ENCODE measurements at places on chromosomes 5 and 9.

- no peak for DNase-seq
These were observed 68.3 kb upstream of the TBC1D2 start for GRCh38 chr9:98323831-98324135.

- DNase-seq, result no peak
These were observed 141.0 kb downstream of the CARTPT start for GRCh38 chr5:71860048-71860447.

DNA sequence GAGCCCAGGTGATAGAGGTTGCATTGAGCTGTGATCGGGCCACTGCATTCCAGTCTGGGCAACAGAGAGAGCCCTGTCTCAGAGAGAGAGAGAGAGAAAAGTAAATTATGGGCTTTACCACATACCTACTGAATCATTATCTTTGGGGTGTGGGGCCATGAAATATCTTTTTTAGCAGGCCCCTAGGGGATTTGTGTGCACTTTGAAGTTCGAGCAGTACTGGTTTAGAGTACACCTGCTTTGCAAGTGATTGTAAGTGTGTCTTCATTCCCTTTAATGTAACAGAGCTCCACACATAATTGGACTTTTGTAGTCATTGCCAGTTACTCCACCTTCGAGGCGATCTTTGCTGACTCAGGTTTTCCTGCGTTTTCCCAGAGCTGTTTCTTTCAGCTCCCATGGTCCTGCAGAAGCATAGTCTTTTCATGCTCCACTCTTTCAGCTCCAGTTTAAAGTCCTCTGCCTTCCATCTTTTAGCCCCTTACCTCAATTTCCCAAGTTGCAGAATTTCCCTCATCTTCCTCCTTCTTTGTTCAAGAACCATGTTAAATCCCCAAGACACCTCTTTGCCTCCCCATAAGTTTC is 24.0 kb upstream of the FRMPD1 start:
- DNase-seq, result no peak

DNA sequence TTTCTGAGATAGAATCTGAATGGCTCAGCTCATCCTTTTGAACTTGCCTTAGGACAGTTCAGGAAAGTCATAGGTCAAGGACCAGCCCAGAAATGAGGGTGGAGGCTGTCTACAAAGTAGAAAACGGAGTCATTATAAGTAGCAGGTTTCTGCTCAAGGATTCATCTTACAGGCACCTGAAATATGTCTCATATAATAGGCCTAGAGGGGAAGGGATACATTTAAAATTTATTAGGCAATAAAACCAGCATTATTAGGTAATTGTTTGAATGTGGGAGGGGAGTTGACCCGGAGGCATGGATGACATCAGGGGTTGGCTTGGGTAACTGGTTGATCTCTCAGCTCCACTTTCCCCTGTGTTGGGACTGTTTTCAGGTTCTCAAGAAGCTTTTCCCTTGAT is 11.9 kb upstream of the GALNT10 start:
- no peak for DNase-seq

- DNase-seq, result no peak
These were observed 245.1 kb downstream of the DOCK8 start for GRCh38 chr9:459491-460444.

DNA sequence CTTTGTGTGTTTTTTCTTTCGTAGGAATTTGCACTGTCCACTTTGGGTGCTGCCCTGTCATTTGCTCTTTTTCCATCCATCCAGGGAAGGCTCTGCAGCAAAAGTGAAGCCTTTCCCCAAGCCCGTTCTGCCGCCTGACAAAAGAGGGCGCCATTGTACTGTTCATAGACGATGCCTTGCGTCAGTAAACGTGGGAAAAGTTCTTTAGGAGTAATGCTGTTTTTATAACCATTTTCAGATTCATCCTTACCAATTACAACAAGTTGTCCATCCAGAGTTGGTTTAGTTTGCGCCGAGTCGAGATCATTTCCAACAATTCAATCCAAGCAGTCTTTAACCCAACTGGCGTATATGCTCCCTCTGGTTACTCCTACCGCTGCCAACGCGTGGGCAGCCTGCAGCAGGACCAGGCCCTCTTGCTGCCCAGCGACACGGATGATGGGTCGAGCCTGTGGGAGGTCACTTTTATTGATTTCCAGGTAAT is 34.3 kb upstream of the RPS23 start:
- peak; percentile 37 for DNase-seq

- DNase-seq, result no peak
These were observed 51.3 kb downstream of the RASEF start for GRCh38 chr9:83011611-83012010.

GRCh38 chr9:84261070-84261746 is 79.3 kb downstream of the SLC28A3 start:
- DNase-seq, result peak; percentile 79

GRCh38 chr5:8993031-8993430 is 552.8 kb downstream of the SEMA5A start:
- DNase-seq, result peak; percentile 5

GRCh38 chr5:66174338-66174737 is 30.2 kb downstream of the SREK1 start:
- peak; percentile 9 for DNase-seq

GRCh38 chr9:396396-396795 is 181.7 kb downstream of the DOCK8 start:
- DNase-seq, result no peak

DNA sequence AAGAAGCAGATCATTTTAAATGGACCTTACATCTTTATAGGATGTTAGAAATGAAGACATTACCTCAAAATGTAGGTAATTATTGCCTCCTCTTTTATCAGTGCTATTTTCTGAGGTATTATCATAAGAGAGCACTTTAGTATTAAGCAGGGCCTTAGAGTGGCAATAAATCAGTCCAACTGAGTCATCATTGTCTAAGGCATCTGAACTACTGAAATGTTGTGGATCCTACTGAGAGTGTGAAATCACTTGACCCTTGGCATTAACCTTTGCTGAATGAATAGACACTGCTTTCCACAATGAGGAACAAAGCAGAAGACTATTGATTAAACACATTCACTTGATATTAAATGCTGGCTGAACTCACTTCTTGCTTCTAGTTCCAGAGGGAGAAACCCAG is 224.6 kb upstream of the ARRDC3 start:
- no peak for DNase-seq

GRCh38 chr9:15524845-15525455 is 14.2 kb upstream of the PSIP1 start:
- DNase-seq, result no peak

GRCh38 chr5:84550222-84550621 is 165.5 kb upstream of the EDIL3 start:
- DNase-seq, result no peak

DNA sequence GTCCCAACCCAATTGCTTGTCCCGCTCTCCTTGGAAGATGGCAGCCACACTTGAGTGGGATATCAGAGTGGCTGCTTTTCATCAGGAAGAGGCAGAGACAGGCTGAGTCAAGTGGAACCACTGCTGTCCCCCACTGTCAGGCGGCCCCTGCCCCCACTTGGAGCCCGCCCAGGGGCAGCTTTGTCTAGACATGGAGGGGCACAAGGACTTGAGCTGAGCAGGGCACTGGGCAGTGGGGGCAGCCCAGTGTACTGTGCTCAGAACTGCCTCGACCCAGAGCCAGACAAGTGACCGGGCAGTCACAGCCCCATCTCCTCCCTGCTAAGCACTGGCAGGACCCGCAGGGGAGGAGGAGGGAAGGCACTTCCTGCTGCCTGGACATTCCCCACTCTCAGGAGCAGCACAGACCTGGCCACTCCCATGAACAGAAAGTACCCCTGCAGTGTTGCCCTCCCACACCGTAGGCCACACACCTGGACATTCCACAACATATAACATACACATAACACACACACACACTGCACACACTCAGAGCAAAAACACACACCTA is 91.0 kb downstream of the MRPL36 start:
- no peak for DNase-seq

- DNase-seq, result no peak
These were observed 402.7 kb downstream of the SPOCK1 start for GRCh38 chr5:137096149-137097103.

DNA sequence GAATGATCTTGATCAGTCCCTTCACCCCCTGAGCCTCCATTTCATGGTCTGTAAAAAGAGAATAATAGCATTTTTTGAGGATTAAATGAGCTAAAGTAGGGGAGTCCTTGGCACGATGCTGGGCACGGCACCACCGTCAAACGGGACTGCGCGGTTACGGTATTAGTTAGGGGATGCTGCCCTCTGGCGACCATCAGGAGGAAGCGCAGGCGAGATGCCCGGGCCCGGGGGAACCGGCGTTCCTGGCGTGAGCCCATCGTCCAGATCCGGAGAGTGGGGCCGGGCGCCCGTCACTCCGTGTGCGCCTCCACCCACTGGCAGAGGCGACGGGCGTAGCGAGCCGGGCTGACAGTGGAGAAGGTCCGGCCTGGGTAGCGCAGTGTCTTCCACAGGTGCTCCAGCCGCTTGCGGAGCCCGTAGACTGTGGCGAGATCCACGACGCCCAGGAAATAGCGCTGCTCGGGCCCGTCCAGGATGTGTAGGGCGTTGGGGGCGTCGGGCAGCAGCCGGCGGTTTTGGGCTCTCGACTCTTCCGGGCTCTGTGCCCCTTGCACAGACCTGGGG is 4.8 kb upstream of the ST6GALNAC4 start:
- DNase-seq, result peak; percentile 43

DNA sequence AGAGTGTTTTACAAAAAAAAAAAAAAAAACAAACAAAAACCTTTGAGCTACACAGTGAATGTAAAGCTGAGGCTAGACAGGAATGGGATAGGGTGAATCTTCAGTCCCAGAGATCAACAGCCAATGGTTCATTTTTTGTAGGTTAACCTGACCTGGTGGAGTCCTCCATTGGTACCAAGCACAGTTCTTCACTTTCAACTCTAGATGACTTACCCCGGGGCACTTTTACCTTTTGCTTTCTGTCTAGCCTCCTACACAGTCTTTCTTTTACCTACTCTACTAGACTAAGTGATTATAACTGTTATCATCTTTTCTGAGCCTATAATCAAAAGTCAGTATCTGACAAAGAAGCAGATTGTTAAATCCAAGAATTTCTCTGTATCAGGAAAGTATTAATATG is 50.9 kb downstream of the ANXA2R start:
- no peak for DNase-seq

- DNase-seq, result no peak
These were observed 2.7 kb downstream of the RNF20 start for GRCh38 chr9:101536351-101536750.

- DNase-seq, result no peak
These were observed 69.5 kb downstream of the NIPBL start for GRCh38 chr5:36946101-36946500.

GRCh38 chr5:449151-449550 is 6.2 kb downstream of the EXOC3 start:
- no peak for DNase-seq

DNA sequence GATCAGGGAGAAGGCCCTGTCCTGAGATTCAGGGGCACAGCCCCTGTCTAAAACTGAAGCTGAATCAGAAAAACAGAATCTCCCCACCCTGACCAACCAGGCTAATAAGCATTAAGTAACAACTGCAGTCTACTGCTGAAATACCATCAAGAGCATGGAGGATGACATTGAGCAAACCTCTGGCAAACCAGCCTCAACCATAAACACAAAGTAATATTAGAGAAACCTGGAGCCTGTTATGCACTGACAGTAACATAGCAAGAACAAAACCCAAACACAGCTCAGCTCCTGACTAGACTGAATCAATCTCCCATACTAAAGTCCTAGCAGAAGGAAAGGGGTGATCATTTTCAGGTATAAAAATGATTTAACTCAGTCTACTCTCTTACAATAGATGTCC is 24.8 kb upstream of the CCL21 start:
- no peak for DNase-seq

GRCh38 chr5:75734913-75735789 is 17.9 kb upstream of the POC5 start:
- DNase-seq, result peak; percentile 8

GRCh38 chr5:133729800-133730199 is 117.5 kb upstream of the FSTL4 start:
- DNase-seq, result peak; percentile 2

- DNase-seq, result no peak
These were observed 14.5 kb downstream of the PALM2AKAP2 start for GRCh38 chr9:109794361-109795012.

GRCh38 chr9:14025741-14026140 is 288.2 kb downstream of the NFIB start:
- no peak for DNase-seq

GRCh38 chr5:57327561-57328367 is 153.9 kb downstream of the GPBP1 start:
- no peak for DNase-seq

DNA sequence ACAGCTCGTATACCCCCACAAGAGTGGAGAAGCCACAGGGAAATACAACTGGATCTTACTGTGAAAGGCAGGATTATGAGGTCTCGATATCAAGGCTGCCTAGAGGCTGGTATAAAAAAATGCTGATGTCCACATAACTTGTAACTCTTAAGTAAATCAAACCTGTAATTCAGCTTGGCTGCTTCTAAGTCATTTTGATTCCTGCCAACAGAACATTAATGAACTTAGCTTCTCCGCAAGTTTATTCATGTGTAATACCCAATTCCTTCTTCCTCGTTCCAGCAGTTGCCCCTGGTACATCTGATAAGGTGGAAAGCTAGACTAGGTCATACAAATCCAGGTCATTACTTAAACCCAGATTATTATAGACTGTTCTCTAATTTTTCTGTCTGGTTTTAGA is 16.4 kb upstream of the SMIM15 start:
- no peak for DNase-seq

DNA sequence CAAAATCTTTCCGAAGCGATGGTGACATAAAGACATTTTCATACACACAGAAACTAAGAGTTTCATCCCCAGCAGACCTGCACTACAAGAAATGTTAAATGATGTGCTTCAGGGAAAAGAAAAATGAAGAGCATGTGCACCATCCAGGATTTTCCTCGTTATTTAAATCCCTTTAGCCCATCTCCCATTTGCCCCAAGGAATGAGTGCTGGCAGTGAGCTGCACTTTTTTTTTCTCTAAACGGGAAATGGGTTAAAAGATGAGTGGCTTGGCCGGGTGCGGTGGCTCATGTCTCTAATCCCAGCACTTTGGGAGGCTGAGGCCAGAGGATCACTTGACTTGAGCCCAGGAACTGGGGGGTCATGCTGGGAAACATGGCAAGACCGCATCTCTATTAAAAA is 6.8 kb upstream of the LRRC14B start:
- DNase-seq, result no peak

DNA sequence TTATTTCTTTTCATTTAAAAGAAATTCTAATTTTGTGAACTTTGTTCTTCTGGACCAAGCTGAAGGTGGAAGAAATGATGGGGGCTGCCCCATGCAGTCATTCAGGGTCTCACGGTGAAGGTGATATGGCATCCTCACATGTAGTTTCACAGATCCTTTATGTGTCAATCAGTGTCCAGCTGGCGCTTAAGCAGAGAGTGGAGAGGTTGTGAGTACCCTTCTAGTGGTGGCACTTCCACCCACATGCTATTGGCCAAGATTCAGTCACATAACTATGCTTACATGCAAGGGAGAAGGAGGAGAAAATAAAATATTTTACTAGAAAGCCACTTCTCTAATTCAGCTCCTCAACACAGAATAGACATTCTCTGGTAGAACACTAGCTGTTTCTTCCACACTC is 34.7 kb downstream of the PLPPR1 start:
- DNase-seq, result no peak

DNA sequence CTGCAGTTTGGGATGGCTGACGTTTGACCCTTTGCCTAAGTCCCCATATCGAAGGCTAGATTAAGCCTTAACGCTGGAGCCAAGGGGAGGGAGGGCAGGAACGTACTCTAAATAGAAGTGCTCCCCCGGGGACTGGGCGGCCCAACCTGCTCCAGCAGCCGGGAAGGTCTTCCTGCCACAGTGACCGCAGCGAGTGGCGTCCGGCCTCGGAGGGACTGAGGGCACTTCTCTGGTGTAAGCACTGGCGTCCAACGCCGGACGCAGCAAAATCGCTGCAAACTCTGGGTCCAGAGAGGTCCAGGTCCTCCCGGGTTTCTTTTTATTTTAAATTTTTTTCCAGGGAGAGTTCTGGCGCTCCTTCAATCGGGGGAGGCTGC is 505 bp upstream of the ACER2 start:
- DNase-seq, result no peak

All from NCI-H510A treated with DMSO at 0.1 percent for 48 hours (cell line).